ENCODE measurements at places on chromosomes 4 and X. TPM values are rescaled to one million over a fixed set of nuclear protein-coding genes. Genes with fewer than 3 reads are reported as not detected.

The FGG gene
- total RNA-seq, result 3.0 TPM

DNA sequence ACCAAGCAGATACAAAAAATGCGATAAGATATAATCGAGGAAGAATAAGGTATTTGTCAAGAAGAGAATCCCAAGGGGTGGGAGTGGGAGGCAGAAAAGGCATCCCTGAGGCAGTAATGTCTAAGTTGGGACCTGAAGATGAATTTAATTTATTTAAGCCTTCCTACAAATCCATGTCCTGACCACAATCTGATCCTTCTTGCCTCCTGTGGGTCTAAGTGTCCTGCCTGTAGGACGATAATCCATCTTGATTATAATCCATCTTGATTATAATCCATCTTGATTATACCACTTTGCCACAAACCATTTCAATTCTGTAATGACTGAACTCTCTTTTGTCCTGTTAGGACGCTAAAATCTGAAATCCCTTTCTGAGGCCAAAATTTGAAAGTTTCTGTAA lies 130.2 kb downstream of the COL25A1 start:
- no peak for DNase-seq
- no peak overlapping the region for H3K4me3 ChIP-seq
- no peaks in the 10 kb centered on the region for H3K36me3 ChIP-seq
- H3K27ac ChIP-seq, result no peak overlapping the region
- H3K27me3 ChIP-seq, result no peaks in the 10 kb centered on the region
- peaks cover 9% of the 10 kb centered on the region for H3K4me1 ChIP-seq

The PGK1 gene
- total RNA-seq, result 956 TPM

The SAGE1 gene
- not detected for total RNA-seq

GRCh38 chrX:11462136-11462535 lies 168.9 kb downstream of the AMELX start:
- H3K36me3 ChIP-seq, result no peaks in the 10 kb centered on the region
- DNase-seq, result no peak
- H3K27ac ChIP-seq, result no peak overlapping the region
- H3K4me1 ChIP-seq, result 0 out of 2 replicates have a peak, but pooled peaks cover 5% of the 10 kb centered on the region

The HAUS7 gene
- 52.9 TPM for total RNA-seq

GRCh38 chr4:86184901-86185285 lies 175.0 kb downstream of the MAPK10 start:
- DNase-seq, result no peak
- no peak overlapping the region for H3K4me3 ChIP-seq
- peaks cover 6% of the 10 kb centered on the region for H3K4me1 ChIP-seq
- H3K27me3 ChIP-seq, result no peaks in the 10 kb centered on the region
- H3K36me3 ChIP-seq, result no peaks in the 10 kb centered on the region
- no peak overlapping the region for H3K27ac ChIP-seq

The SH2D1A gene
- total RNA-seq, result not detected

The AGTR2 gene
- total RNA-seq, result not detected

GRCh38 chrX:95640226-95640625 lies 1044.4 kb upstream of the DIAPH2 start:
- peaks cover 19% of the 10 kb centered on the region for H3K27me3 ChIP-seq
- DNase-seq, result no peak
- H3K4me3 ChIP-seq, result no peak overlapping the region
- no peaks in the 10 kb centered on the region for H3K4me1 ChIP-seq
- no peak overlapping the region for H3K27ac ChIP-seq

The DMRTC1B gene
- 0.22 TPM for total RNA-seq

GRCh38 chr4:72744103-72744725 lies 175.2 kb upstream of the ADAMTS3 start:
- no peak for DNase-seq
- no peaks in the 10 kb centered on the region for H3K27me3 ChIP-seq
- H3K27ac ChIP-seq, result no peak overlapping the region
- H3K36me3 ChIP-seq, result no peaks in the 10 kb centered on the region

DNA sequence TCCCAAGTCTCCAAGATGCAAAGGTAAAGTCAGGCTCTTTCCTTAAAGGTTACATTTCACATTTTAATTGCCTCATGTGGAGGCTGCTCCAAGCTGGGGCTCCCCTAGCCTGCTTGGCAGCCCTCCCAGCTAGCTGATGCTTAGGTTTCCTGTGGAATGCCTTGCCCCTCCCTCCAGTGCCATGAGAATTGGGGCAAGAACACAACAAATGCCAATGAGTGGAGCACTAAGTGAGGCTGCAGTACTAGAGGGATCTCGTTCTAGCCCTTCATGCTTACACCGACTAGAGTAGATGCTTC lies 597.7 kb downstream of the MID1IP1 start:
- H3K27ac ChIP-seq, result no peak overlapping the region
- H3K4me1 ChIP-seq, result 0 out of 2 replicates have a peak, but pooled peaks cover 2% of the 10 kb centered on the region
- no peaks in the 10 kb centered on the region for H3K27me3 ChIP-seq
- no peak for DNase-seq
- H3K36me3 ChIP-seq, result no peaks in the 10 kb centered on the region

The SH3BGRL gene
- total RNA-seq, result 36.6 TPM

The ZNF674 gene
- 4.4 TPM for total RNA-seq

DNA sequence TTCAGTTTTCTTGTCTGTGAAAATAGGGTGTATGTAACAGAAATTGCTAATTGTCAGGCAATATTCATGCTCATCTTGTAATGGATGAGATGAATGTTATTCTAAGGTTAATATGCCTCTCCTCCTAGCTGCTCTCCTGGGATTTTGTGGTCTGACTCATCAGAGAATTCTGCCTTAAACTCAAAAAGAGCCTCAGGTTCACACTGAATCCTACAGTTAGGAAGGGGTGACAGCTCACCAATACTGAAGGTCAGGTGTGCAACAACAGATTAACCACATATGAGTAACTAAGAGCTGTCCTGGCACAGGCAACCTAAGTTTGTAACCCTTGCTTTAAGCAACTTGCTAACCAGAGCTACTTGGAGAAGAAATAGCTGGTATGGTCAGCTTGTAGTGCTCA lies 197.7 kb downstream of the SPATA18 start:
- H3K4me3 ChIP-seq, result no peak overlapping the region
- H3K27ac ChIP-seq, result no peak overlapping the region
- H3K27me3 ChIP-seq, result peaks cover 2% of the 10 kb centered on the region
- no peak for DNase-seq
- H3K36me3 ChIP-seq, result peaks cover 17% of the 10 kb centered on the region

- no peak for DNase-seq
- H3K4me3 ChIP-seq, result no peak overlapping the region
- no peak overlapping the region for H3K27ac ChIP-seq
- H3K4me1 ChIP-seq, result peaks cover 43% of the 10 kb centered on the region
- no peaks in the 10 kb centered on the region for H3K36me3 ChIP-seq
Observed at GRCh38 chr4:101236097-101236496, 111.2 kb downstream of the PPP3CA start.

The IL13RA1 gene
- 11.1 TPM for total RNA-seq

The FRG2 gene
- not detected for total RNA-seq

- H3K36me3 ChIP-seq, result peaks cover 75% of the 10 kb centered on the region
- peaks cover 22% of the 10 kb centered on the region for H3K4me1 ChIP-seq
- DNase-seq, result no peak
- peak overlapping the region; percentile 97 for H3K27ac ChIP-seq
- H3K27me3 ChIP-seq, result no peaks in the 10 kb centered on the region
Observed at GRCh38 chrX:2614911-2615310, 76.2 kb upstream of the CD99 start.

The COX7B2 gene
- not detected for total RNA-seq

GRCh38 chr4:137266511-137266910 lies 265.8 kb downstream of the PCDH18 start:
- H3K27me3 ChIP-seq, result no peaks in the 10 kb centered on the region
- H3K4me3 ChIP-seq, result no peak overlapping the region
- no peak overlapping the region for H3K27ac ChIP-seq
- peaks cover 14% of the 10 kb centered on the region for H3K4me1 ChIP-seq
- no peaks in the 10 kb centered on the region for H3K36me3 ChIP-seq

The ESX1 gene
- total RNA-seq, result not detected

DNA sequence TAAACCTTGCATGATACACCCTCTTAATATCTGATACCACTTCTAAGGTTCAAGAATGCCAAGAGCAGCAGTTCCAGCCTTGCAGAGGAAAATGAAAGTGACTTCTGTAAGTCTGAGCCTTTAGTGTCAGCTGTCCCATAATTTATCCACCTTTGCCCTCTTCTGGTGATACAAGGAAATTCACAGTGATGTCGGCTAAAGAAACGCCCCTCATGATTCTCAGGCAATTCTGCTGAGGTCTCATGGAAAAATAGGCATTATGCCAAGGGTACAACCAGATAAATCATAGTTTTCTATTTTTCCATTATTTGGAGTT lies 172.2 kb upstream of the CXCL13 start:
- no peak for DNase-seq
- no peak overlapping the region for H3K27ac ChIP-seq
- peaks cover 4% of the 10 kb centered on the region for H3K27me3 ChIP-seq
- no peak overlapping the region for H3K4me3 ChIP-seq

- peaks cover 16% of the 10 kb centered on the region for H3K4me1 ChIP-seq
- DNase-seq, result no peak
- H3K4me3 ChIP-seq, result no peak overlapping the region
- no peaks in the 10 kb centered on the region for H3K36me3 ChIP-seq
Observed at GRCh38 chr4:40682290-40683101, 52.8 kb upstream of the RBM47 start.

The FRYL gene
- total RNA-seq, result 33.1 TPM

The MAP9 gene
- total RNA-seq, result 16.5 TPM

DNA sequence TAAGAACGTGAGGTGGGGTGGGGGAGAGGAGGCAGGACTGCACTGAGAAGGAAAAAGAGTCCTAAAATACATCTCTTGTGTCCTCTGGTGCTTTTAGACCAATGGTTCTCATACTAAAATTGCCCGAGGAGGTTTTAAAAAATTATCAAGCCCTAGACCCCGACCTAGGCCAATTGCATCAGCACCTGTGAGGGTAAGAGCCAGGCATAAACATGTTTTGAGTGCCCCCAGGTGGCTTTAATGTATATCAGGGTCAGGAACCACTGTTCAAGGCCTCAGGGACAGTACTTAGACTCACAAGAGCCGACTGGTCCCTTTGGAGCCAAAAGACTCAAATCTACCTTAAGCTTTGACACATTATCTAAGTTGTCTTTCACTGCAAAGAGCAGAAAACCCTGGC lies 37.5 kb upstream of the TMEM150C start:
- peak; percentile 55 for DNase-seq
- no peak overlapping the region for H3K4me3 ChIP-seq
- H3K27ac ChIP-seq, result no peak overlapping the region
- no peaks in the 10 kb centered on the region for H3K27me3 ChIP-seq
- H3K36me3 ChIP-seq, result no peaks in the 10 kb centered on the region
- H3K4me1 ChIP-seq, result peaks cover 8% of the 10 kb centered on the region

- peaks cover 28% of the 10 kb centered on the region for H3K4me1 ChIP-seq
- no peak for DNase-seq
- H3K4me3 ChIP-seq, result peak overlapping the region; percentile 6
- no peak overlapping the region for H3K27ac ChIP-seq
- peaks cover 58% of the 10 kb centered on the region for H3K27me3 ChIP-seq
Observed at GRCh38 chrX:131059246-131059645, 1.1 kb downstream of the ARHGAP36 start.
